ENCODE measurements at places on chromosomes 7 and 10. TPM values are rescaled to one million over a fixed set of nuclear protein-coding genes. Genes with fewer than 3 reads are reported as not detected.

SEMA4G gene
- 0.30 TPM for total RNA-seq

MALSU1 gene
- total RNA-seq = 59.1 TPM

STYXL1 gene
- 68.1 TPM for total RNA-seq

ARHGAP21 gene
- 44.5 TPM for total RNA-seq

FAM237B gene
- not detected for total RNA-seq

TMEM213 gene
- not detected for total RNA-seq

RSPH10B gene
- not detected for total RNA-seq

CPA5 gene
- not detected for total RNA-seq

TACC2 gene
- 4.9 TPM for total RNA-seq

PON2 gene
- 90.7 TPM for total RNA-seq

PCBD1 gene
- 50.6 TPM for total RNA-seq

NUTM2A gene
- total RNA-seq = 0.15 TPM

AGAP6 gene
- total RNA-seq = 2.9 TPM

ERVW-1 gene
- not detected for total RNA-seq

METTL27 gene
- total RNA-seq = 1.7 TPM

IL15RA gene
- total RNA-seq = 10.7 TPM

LRRN3 gene
- 0.15 TPM for total RNA-seq

GRM3 gene
- not detected for total RNA-seq

OR2A12 gene
- total RNA-seq = not detected
